NCI-H1092 treated with DMSO at 0.1 percent for 48 hours (cell line): ENCODE measurements at places on chromosomes 2 and 18.

DNA sequence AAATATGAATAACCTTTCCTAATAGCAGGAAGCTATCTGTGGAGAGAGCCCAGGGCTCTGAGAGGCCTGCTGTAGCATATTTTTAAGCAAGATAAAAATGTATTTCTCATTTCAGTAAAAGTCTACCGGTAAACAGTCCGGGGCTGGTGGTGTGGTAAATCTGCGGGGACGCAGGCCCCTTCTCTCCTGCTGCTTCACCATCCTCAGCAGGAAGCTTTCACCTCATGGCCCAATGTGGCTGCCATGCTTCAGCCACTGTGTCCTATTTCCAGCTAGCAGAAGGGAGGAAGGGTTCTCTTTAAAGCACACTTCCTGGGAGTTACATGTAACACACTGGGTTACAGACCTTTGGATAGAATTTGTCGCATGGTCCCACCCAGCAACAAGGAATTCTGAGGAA is 79.5 kb upstream of the ODC1 start:
- no peak for DNase-seq

DNA sequence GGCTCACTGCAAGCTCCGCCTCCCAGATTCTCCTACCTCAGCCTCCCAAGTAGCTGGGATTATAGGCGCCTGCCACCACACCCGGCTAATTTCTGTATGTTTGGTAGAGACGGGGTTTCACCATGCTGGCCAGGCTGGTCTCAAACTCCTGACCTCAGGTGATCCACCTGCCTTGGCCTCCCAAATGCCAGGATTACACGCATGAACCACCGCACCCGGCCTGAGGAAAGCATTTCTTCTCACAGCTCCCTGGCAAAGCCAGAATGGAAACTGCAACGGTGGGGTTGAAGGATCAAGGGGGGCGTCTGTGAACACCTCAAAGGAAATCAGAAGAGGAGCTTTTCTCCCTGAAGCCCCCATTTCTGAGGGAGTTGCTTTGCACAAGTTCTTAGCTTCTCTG is 11.2 kb upstream of the TEX51 start:
- DNase-seq: no peak

- DNase-seq: no peak
These were observed 106.3 kb downstream of the EPHA4 start for GRCh38 chr2:221465776-221466175.

- DNase-seq: no peak
These were observed 95.6 kb downstream of the HDAC4 start for GRCh38 chr2:239305222-239305575.

DNA sequence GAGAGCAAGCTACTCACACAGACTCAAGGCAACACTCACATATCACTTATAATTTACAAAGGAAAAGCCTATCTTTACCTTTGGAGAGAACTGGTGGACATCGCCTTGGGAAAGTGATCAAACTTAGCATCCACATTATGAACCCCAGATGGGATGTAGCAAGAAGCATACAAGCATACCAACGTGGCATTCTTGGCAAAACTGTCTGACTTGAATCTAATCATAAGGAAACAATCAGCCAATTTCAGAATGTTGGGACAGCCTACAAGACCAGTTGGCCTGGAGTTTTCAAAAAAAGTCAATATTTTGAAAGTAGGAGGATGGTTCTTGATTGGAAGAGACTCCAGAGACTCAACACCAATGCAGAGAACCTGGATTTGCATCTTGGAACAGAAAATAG is 79.1 kb upstream of the PMAIP1 start:
- DNase-seq: no peak

GRCh38 chr2:112623913-112624777 is 21.6 kb upstream of the SLC20A1 start:
- DNase-seq: no peak
